ENCODE measurements at places on chromosomes 2 and 18.
A peak's percentile ranks its signal among the peaks of the same experiment; 100 is the strongest.

- no peak for DNase-seq
Observed at GRCh38 chr2:229815858-229816257, 101.5 kb upstream of the DNER start.

- DNase-seq, result no peak
Observed at GRCh38 chr18:63161032-63161760, 158.4 kb downstream of the BCL2 start.

DNA sequence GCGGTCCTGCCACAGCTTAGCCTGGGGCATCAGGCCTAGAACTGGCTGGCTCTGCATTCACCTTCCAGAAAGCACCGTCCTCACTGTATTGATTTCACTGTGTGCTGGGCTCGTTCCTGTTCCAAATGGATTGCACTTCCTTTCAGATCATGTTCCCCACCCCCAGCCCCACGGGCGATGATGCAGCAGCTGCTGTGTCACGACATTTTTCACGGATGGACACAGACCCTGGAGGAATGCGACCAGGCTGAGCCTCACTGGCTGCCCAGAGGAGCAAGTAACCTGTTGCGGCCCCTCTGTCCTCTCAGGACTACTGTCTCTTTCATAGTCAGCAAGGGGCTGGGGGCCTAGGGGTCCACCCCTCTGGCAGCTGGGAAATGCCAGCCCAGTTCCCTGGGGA lies 50.3 kb downstream of the CAPN13 start:
- DNase-seq, result no peak

GRCh38 chr2:10831400-10831985 lies 18.9 kb upstream of the PDIA6 start:
- no peak for DNase-seq

GRCh38 chr2:54572262-54572635 lies 116.1 kb downstream of the SPTBN1 start:
- no peak for DNase-seq

GRCh38 chr2:170651624-170652325 lies 63.4 kb upstream of the SP5 start:
- DNase-seq, result no peak

GRCh38 chr18:5937121-5937520 lies 41.8 kb upstream of the TMEM200C start:
- no peak for DNase-seq

DNA sequence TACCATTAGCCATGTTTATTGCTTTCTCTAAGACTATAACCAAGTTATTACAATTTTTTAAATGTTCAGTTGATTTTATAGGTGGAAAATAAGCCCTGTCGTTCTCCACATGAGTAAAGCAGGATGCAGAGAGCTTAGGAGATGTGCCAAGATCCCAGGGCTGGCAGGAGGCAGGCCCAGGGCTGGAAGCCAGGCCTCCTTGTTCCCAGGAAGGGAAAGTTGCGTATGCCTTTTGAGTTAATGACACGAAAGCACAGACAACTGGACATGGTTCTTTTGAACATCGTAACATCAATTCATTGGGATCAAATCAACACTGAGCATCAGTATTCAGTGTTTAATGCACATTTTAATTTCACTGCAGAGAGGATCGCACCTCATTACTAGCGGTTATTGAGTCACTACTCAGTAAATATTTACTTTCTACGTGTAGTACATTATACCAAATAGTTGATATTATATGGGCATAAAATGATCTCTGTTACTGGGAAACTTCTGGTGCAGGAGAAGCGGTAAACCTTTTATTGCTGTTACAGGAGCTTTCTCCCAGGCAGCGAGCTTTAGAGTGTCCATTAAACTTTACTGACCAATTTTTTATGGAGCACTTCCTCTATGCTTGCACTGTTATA lies 60.0 kb downstream of the RNF144A start:
- no peak for DNase-seq

DNA sequence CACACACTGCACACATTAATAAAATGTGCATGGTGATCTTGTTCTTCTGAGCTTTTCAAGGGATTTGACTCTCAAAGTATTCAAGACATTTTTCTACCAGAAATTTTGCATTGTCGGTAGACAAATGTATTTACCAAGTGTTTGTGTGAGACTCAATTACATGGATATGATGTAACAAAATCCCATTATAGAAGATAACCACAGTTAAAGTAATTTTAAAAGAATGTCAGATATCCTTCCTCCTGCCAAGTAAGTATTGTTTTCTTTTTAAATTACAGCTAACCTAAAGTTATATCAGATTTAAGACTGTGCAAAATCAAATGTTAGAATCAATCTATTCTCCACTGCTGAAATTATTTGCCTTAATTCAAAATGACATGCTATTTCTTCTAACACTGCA lies 1344.5 kb upstream of the CHAC2 start:
- no peak for DNase-seq

DNA sequence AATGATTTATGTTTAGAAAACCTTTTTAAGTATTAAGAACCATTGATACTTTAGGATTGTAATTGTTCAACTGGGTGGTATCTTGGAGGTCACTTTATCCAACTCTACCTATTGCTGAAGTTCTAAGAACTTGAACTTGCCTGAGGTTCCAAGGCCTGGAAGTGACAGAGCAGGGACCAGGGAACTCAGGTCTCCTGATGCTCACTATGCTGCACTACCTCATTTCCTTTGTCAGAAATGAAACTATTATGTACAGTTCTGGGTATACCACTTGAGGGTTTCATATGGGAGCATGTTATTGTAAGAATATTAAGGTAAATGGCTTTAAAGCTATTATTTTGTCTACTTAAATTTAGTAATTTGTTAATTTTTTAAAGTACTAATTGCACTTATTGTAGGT lies 3.0 kb downstream of the MBD5 start:
- no peak for DNase-seq

GRCh38 chr18:34494359-34494696 lies 215.8 kb upstream of the DTNA start:
- no peak for DNase-seq

DNA sequence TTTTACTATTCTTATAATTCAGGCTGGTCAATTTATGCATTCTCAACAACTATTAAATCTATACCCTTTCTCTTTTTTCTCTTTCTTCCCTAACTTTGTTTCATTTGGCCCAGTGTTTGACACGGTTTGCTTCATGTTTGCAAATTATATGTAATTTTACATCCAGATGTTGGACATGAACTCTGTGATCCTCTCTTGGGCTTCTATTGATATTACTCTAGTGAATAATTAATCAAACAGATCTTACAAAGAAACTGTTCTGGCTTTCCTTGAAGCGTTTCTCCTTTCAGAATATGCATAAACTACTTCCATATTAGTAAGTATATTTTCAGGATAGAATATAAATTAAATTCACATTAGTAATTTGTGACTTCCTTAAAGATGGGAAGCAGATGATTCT lies 225.1 kb upstream of the TMEFF2 start:
- DNase-seq, result no peak

DNA sequence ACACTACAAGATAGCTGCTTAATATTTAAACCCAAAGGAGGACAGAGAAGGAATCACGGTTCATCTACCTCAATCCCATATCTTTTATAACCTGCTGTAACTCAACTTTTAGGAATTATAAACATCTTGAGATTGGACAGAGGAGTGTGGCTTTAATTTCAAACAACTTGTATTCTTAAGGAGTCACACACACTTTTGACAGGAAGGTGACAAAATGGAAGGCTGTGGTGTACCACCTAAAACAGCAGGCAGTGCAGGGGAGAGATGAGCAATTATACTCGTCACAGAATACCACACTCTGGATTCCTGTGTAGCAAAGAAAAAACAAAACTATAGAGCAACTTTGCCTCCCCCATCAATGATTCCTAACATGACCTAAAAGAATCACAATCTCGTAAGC lies 194.8 kb downstream of the ZEB2 start:
- no peak for DNase-seq

- DNase-seq, result peak; percentile 4
Observed at GRCh38 chr2:218703341-218703740, 7.3 kb upstream of the TTLL4 start.

DNA sequence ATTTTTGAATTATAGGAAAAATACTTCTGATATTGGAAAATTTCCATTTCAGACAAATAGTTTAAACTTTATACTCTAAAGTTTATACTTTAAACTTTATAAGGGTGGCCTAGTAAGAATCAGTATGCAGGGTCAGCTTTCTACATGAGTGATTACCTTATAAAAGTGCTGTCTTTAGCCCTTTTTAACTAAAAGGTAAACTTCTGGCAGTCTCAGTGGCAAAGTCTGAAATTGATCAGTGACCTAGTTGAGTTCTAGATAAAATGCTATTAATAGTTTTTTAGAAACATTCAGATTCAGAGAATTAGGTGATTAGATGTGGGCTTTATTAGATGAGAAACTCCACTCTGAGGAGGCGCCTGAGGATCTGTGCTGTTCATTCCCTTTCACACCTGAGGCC lies 15.5 kb downstream of the GORASP2 start:
- no peak for DNase-seq

- DNase-seq, result no peak
Observed at GRCh38 chr2:26892133-26892532, 44.2 kb downstream of the DPYSL5 start.

GRCh38 chr18:76528477-76529432 lies 33.7 kb upstream of the ZNF516 start:
- no peak for DNase-seq

GRCh38 chr2:156476021-156476849 lies 40.1 kb downstream of the GPD2 start:
- DNase-seq, result no peak

GRCh38 chr2:233056961-233057605 lies 3.1 kb upstream of the INPP5D start:
- no peak for DNase-seq

All from activated CD8-positive, alpha-beta memory T cell treated with anti-CD3 and anti-CD28 coated beads, Interleukin-2, amount 50 U/mL, for 48 hours (primary cell).